ENCODE measurements at places on chromosomes 6 and 20.

DNA sequence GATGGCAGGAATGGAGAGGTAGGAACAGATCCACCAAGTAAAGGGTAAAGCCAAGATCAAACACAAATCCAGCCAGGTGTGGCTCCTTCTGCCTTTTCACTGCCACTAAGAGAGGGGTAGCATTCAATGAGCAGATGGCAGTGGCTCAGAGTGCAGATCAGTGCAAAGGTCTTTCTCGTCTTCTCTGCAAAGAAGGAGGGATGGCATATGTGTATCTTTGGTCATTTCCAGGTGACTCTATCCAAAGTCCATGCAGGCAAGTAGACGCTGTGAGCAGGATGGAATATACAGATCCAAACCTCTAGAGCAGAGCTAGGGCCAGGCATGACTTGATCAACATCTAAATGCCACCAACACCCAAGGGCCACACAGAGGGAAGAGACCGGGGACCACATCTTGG, 6.9 kb downstream of the BANF2 start:
- DNase-seq: no peak

DNA sequence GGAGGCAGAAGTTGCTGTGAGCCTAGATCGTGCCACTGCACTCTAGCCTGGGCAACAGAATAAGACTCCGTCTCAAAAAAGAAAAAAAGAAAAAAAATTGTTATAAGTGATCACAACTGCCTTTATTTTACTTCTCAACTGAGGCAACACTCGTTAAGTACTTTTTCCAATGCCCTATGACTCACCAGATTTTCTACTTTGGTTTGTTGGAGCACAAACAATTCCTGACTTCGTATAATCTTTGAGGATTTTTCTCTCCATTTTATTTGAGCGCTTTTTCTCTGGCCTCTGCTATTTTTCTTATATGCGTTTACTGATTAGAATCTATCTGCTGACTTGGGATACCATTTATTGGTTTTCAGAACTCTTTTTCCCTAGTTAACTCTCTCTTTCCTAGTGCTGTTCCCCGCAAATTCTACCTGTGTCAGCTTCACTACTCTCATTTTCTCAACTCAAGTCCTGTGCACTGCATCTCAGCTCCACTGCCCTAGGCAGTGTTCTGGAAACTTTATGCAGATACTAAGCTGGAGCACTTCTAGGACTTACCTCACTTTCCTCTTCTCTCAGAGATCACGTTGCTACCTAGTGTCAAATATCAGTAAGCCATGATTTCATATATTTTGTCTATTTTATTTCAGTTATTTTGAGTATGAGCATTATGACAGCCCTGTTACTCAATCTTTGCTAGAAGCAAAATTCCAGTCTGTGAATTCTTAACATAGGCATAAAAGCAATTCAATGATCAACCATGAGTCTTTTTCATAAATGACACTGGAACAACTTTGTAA, 1120.1 kb upstream of the CITED2 start:
- DNase-seq: no peak

DNA sequence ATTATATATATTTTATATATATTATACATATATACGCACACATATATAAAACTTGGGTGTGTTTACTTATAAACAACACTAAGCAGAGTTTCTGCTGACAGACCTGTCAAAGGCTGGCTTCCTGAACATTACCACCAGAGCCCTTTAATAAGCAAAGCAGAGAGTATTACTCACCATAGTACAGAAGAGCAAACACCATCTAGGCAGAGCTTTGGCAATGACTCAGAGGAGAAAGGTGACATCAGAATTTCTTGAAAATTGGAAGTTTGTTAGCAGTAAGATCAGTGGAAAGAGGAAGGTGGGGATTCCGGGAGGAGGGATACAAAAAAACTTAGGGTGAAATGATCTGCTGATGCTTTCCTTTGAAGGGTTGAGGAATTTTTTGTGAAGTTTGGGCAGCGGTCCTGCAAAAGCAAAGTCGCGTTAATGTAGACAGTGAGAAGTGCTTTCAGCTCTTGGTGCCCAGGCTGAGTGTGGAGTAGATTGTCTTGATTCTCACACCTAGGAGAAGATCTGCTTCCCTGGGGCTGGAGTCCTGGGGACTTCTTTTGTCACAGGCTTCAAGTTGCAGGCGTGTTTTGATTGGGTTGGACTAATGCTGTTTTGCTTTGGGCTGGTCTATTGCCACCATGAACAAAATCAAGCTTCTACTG, 109.6 kb upstream of the BACH2 start:
- peak; percentile 45 for DNase-seq

- no peak for DNase-seq
Measured at GRCh38 chr6:116101790-116102189, 1.1 kb downstream of the NT5DC1 start.

DNA sequence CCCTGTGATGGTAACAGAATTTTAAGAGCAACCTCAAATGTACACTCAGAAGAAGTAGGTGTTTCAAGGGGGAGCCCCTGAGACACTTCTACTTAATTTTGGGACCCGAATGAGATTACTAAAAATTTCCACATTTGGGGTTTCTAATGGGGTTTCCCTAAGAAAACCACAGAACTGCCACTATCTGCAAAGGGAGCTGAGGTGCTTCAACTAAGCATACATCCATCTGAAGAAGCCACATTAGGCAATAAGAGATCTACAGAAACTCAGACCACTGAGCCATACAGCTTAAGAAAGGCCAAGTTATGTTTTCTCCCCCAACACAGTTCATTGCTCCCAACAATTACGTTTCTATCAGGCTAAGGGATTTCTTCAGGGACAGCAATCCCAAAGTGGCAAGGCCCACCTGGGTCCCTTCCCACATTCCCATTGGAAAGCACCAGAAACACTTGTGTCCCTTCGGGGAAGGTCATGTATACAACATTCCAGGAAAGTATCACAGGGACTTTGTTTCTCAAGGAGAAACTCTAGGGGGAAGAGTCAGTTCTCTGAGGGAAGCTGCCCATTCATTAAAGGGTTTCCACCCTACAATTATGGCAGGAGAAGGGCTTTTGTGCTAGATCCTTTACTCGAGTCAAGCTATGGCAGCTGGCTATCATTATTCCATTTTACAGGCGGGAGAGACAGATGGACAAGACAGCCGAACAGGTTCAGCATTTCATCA, 5.0 kb downstream of the BCL2L1 start:
- no peak for DNase-seq

DNA sequence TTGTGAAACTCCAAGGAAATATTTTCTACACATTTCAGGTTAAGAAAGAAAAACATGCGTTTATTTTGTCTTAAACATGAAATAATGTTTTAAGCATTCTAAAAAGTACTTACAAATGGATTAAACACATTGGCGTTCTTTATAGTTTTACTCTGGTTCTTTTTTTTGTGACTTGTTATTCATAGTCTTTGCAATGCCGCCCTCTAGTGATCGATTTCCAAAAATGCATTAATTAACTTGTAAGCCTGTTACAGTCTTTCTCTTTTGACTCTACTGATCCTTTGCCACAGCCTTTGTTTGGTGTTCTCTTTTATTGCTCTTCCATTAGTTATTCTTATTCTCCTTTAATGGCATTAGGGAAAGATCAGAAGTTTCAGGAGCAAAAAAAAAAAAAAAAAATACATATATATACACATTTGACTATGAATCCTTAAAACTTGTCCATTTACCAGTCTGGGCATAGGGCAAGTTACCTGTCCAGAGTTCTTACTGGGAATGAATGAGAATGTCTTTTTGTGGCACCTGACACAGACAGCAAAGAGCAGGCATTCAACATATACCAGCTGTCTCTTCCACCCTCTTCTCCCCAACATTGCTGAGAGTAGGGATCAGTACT, 59.9 kb downstream of the MACROD2 start:
- peak; percentile 25 for DNase-seq

- no peak for DNase-seq
Measured at GRCh38 chr6:157089258-157089657, 234.1 kb downstream of the TMEM242 start.
